Naive thymus-derived CD8-positive, alpha-beta T cell (primary cell): ENCODE measurements at places on chromosomes 11 and 22. TPM values are rescaled to one million over a fixed set of nuclear protein-coding genes. Genes with fewer than 3 reads are reported as not detected.

CHRDL2 gene
- total RNA-seq = not detected

DTX4 gene
- 3.3 TPM for total RNA-seq

TYR gene
- total RNA-seq = not detected

IRAG1 gene
- not detected for total RNA-seq

CRYBA4 gene
- total RNA-seq = not detected

DNA sequence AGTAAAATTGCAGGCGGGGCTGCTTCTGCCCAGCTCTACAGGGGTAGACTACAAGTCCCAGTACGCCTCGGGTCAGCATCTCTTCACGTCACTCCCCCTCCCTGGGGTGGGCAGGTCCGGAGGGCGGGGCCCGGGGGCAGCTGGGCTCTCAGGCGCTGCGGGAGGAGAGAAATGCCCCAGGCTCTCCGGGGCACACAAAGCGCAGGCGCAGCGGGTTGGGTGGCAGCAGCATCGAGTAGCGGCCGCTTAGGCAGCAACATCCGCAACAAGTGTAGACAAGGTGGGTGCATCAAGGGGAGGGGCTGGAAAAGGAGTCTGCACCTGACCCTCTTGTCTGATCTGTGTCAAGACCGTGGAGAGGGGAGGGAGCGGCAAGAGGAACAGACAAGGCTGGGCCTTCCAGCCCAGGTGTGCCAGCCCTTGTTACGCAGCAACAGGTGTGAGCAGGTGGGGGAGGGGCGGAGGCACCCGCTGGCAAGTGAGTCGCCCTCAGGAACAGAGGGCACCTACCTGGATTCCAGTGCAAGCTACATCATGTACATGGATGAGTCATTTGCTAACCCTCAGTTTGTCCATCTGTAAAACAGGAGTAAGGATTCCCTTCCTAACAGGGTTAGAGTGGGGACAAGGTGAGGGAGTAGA is 1.2 kb downstream of the PLEKHB1 start:
- peak overlapping the region; percentile 94 for H3K27ac ChIP-seq
- DNase-seq = peak; percentile 95
- peaks cover 33% of the 10 kb centered on the region for H3K4me1 ChIP-seq

DNA sequence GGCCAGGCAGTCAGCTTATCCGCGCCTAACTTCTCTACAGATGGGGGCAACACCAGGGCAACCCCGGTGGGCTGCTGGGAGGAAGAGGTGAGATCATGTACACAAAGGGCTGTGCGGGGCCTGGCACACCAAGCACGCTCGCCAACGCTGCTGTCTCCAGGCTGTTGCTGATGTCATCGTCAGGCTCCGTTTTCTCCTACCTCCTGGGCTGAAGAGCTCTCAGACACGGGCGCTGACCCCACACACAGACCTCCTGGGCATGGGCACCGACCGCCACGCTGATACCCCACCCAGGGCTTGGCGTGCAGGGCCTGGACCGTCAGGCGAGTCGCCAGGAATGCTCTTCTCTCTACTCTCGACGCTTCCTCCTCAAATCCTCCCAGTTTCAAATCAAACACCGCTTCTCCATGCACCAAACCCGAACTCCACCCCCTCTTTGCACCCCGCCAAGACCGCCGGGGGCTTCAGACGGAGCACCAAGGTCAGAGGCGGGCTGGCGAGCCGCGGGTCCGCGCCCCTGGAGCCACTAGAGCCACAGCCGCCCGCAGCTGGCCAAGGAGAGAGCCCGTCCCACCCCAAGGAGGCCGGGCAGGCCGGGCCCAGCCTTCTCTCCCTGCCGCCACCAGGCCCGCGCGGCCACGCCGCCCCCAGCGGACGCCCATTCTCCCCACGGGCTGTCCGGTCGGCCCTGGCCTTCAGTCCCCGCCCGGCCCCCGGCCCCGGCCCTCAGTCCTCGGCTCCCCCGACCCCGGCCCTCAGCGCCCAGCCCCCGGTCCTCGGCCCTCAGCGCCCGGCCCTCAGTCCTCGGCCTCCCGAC is 772 bp downstream of the SBF1 start:
- H3K27me3 ChIP-seq = no peaks in the 10 kb centered on the region
- H3K4me3 ChIP-seq = peak overlapping the region; percentile 93
- no peak for DNase-seq
- H3K27ac ChIP-seq = peak overlapping the region; percentile 89

DNA sequence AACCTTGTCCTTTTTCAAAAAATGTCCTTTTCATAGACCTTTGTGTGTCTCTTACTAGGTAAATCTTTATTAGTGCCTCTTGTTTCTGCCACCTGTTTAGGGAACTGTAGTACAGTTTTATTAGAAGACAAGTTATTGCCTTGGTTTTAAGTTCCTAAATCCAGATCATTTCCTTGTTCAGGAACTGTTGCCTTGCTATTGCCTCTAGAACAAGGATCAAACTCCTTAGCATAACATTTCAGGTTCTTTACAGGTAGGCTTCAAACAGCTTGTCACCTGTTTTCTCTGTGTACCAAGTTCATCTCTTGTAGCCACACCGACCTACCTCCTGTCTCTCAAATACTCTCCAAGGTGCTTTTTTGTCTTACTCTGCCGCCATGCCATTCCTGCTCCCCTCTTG is 75.2 kb downstream of the MTMR3 start:
- peaks cover 33% of the 10 kb centered on the region for H3K36me3 ChIP-seq
- peaks cover 9% of the 10 kb centered on the region for H3K4me1 ChIP-seq
- DNase-seq = no peak
- no peak overlapping the region for H3K4me3 ChIP-seq

DNA sequence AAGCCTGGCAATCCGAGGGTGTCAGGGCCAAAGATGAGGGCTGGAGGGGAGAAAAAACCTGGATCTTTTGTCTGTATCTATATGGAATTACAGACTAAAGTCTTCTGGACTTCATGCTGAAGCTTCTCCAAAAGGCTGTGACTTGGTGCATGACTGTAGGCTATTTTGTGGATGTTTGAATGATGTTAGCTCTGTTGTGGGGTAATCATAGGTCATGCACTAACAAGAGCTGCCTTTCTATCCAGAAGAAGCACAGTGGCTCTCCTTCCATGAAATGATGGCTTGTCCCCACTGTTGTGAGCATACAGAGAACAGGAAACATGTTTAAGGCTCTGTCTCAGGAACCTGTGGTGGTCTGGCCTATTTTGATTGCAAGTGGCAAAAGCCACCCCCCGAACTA is 263.3 kb upstream of the PLET1 start:
- DNase-seq = no peak
- no peak overlapping the region for H3K4me3 ChIP-seq
- peaks cover 21% of the 10 kb centered on the region for H3K27me3 ChIP-seq
- no peaks in the 10 kb centered on the region for H3K36me3 ChIP-seq

- peak overlapping the region; percentile 86 for H3K27ac ChIP-seq
- peaks cover 71% of the 10 kb centered on the region for H3K4me1 ChIP-seq
- no peak for DNase-seq
- no peaks in the 10 kb centered on the region for H3K27me3 ChIP-seq
- H3K4me3 ChIP-seq = peak overlapping the region; percentile 83
These were observed 29.9 kb downstream of the IL10RA start for GRCh38 chr11:118016104-118016503.

GRCh38 chr11:121482231-121483129 is 29.7 kb upstream of the SORL1-AS1 start:
- DNase-seq = peak; percentile 67
- H3K4me1 ChIP-seq = peaks cover 75% of the 10 kb centered on the region
- peak overlapping the region; percentile 96 for H3K27ac ChIP-seq
- peaks cover 9% of the 10 kb centered on the region for H3K36me3 ChIP-seq
- peak overlapping the region; percentile 81 for H3K4me3 ChIP-seq
- H3K27me3 ChIP-seq = no peaks in the 10 kb centered on the region

GRCh38 chr22:29997107-29997506 is 83.2 kb upstream of the HORMAD2 start:
- H3K27me3 ChIP-seq = no peaks in the 10 kb centered on the region
- no peak for DNase-seq
- peaks cover 5% of the 10 kb centered on the region for H3K4me1 ChIP-seq
- no peak overlapping the region for H3K27ac ChIP-seq

- no peak for DNase-seq
- H3K36me3 ChIP-seq = peaks cover 5% of the 10 kb centered on the region
- peaks cover 40% of the 10 kb centered on the region for H3K27me3 ChIP-seq
These were observed 7.1 kb downstream of the TBX1 start for GRCh38 chr22:19767427-19768341.

DNA sequence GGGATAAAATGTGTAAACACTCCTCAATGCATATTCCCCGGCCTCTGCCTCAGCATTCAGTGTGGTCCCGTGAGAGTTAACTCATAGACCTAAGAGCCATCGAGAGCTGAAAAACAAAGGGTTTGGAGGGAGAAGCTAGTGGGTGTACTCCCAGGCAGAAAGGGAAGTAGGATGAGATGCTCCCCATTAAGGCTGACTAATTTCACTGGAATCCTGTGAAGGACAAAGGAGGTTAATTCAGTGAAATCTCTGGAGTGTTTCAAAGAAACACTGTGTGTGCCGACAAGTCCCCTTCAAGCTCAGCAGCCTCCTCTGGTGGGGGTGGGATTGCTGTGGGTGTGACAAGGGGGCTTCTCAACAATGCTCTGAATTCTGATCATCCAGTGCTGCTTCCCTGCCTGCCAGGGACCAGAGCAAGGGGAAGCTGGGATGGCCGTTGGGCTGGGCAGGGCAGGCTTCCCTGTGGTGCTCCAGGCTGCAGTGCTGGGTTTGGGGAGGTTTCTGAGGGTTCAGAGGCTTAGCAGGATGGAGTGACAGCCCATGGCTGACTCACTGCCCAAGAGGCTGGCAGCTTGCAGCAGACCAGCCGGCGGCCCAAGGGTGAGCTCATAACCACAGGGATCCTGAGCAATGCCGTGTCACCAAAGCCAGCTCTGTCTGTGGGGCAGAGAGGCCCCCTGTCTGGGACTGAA is 61.4 kb upstream of the BMAL1 start:
- DNase-seq = no peak
- H3K4me3 ChIP-seq = no peak overlapping the region
- no peaks in the 10 kb centered on the region for H3K36me3 ChIP-seq

DNA sequence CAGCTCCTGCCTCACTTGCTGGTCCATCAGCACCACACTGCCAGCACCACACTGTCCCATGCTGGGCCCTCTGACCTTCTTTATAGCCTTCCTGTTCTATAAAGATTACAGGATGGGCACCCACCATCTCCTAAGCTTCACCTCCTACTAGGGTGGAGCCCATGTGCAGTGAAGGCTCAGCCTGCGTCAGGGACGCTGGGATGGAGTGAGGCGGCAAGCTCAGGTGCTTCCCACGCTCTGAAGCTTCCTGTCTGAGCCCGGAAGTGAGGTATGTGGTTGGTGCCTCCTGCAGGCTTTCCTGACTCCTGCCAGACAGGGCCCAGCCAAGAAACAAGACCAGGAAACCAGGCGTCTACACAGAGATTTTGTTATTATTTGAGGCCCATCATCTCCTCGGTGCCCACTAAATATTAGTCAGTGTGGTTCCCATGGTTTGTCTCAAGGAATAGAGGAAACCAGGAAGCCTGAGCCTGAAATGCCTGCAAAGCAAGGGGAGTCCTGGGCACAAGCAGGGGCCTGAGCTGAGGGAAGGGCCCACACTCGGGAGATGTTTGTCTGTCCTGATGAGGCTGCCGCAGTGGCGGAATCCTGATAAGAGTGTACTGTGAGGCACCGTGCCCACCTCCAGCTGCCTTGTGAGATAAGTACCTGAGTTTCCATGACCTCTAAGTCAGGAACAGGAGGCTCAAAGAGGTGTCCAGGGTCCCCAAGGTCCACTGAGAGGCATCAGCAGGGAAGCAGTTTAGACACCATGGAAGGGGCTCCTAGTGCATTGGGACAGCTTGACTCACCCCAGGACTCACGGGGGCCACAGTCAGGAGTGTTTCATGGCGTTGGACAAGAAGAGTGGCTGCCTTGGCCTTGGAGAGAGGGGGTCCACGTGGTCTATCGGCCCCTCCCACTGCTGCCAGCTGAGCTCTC is 22.0 kb downstream of the RSPH14 start:
- DNase-seq = peak; percentile 63
- H3K4me3 ChIP-seq = peak overlapping the region; percentile 54
- H3K4me1 ChIP-seq = peaks cover 16% of the 10 kb centered on the region
- H3K27me3 ChIP-seq = no peaks in the 10 kb centered on the region
